ENCODE measurements at places on chromosomes 11 and 22. TPM values are rescaled to one million over a fixed set of nuclear protein-coding genes. Genes with fewer than 3 reads are reported as not detected.

- DNase-seq: peak; percentile 75
These were observed 44.2 kb upstream of the LINC01488 start for GRCh38 chr11:69437001-69437875.

DNA sequence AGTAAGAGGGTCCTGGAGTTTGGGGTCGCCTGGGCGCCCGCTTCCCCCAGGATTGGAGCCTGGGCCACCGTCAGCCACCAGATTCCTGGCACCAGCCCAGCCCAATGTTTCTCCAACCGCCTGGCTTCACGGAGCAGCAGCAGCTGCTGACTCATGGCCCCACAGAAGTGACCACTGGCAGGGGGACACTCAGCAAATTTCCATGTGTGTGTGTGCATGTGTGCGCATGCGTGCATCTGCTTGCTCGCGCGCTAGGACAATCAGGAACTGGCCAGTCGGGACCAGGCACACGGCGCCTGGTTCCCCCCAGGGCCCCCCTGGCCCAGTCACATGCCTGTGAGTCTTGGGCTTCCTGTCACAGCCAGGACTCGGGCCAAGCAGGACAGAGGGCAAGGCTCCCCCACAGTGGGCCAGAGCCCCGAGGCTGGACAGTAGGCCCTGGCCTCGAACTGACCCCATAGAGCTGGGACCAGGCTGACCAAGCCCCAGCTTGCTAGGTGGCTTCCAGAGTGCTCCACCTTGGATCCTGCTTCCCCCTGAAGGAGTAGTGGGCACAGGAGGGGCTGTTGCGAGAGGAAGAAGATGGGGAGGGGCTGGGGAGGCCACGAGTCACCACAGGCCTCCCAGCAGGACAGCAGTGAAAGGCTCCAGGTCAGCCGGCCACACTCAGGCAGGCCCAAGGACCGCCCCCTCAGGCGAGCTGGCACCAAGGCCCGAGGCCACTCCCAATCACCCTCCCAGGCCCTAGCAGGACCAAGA, 3.2 kb downstream of the CTSD start:
- no peak for DNase-seq

GRCh38 chr11:12864316-12865156, 144.6 kb upstream of the RASSF10 start:
- DNase-seq: peak; percentile 87

GRCh38 chr22:46108564-46109473, 41.5 kb upstream of the PPARA start:
- peak; percentile 33 for DNase-seq

DNA sequence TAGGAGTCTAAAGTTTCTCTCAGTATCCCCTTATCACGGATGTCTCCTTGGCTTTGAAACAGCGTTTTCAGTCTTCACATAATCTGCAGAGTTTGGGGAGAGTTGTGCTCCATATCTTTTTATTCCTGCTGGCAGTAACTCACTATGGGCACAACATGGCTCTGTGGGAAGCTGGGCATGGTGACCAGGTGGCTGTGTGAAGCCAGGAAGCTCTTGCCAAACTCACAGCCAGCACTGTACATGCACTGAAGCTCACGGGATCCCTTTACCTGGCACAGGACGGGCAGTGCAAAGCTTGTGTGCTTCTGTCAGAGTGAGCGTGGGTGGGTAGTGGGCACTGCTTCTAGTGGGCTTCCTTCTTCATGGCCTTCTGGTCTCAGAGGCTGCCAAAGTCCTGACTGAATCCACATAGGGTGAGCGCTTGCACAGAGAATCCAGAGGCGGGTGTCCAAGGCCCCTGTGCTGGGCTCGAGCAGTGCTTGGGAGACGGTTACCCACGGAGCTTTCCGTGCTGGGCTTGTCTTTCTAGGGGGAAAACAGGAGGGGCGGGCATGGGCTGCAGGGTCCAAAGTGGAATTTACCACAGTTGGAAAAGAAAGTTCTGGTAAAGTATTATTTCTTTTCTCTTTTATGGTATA, 10.8 kb upstream of the KDM4E start:
- no peak for DNase-seq

- DNase-seq: no peak
These were observed 42.0 kb downstream of the TCF20 start for GRCh38 chr22:42228483-42228882.

GRCh38 chr11:126403658-126404057, 48.2 kb downstream of the ST3GAL4 start:
- no peak for DNase-seq

DNA sequence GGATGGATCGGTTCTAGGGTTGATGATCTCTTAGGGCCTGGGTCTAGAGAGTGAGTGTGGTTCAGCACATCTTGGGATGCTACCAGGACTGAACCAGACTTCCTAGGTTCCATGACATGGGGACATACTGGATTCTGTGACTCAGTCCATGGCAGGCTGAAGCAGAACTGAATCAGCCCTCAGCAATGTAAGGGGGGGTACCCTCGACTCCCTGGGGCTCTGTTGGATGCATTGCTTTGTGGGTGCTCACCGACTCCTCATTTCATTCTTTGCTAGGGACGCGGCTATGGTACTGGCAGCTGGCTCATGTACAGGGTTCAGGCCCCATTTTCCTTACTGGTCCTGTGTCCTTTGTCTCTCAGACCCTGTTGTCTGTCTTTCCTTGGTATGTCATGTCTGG, 733 bp upstream of the GRAMD1B start:
- DNase-seq: peak; percentile 49

GRCh38 chr11:131121426-131122333, 205.4 kb upstream of the SNX19 start:
- DNase-seq: no peak

- DNase-seq: peak; percentile 98
These were observed 138.2 kb downstream of the NECTIN1 start for GRCh38 chr11:119590651-119591351.

- DNase-seq: no peak
These were observed 739 bp downstream of the ZMAT5 start for GRCh38 chr22:29765905-29766631.

DNA sequence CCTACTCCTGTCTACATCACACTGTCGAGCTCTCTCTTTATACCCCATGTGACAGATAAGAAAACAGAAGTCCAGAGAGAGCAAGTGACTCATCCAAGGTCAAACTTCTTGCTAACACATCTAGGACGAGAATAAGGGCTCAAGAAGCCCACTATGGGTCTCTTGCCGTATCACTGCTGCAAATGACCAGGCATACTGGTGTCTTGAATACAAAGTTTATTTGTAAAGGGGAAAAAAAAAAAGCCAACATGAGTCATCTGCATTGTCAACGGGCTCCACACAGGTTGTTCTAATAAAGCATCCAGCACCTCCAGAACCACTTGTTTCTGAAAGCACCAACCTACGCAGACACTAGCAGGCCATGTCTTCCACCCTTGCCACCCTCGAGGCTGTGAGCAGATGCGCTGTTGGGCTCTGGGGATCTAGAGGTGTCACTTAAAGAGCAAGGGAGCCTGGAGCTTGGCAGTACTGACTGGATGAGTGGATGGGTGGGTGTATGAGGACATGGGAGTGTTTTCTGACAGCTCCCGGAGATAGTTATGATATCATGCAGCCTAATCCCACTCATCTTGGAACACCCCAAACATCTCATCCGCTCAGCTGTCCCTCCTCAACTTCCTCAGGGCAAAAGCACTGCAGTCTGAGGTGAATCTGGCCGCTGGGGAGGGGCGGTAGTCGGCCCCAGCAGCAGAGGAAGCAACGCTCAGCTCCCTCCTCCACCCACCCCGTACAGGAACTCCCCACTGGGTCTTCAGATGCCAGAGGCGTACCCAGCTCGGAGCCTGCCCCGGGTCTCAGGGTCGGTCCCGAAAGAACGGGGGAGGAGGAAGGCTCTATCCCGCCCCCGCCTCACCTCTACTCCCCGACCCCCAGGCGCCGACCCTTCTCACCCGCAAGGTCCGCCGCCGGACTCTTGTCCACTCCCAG, 1.0 kb downstream of the SMCO4 start:
- peak; percentile 71 for DNase-seq

DNA sequence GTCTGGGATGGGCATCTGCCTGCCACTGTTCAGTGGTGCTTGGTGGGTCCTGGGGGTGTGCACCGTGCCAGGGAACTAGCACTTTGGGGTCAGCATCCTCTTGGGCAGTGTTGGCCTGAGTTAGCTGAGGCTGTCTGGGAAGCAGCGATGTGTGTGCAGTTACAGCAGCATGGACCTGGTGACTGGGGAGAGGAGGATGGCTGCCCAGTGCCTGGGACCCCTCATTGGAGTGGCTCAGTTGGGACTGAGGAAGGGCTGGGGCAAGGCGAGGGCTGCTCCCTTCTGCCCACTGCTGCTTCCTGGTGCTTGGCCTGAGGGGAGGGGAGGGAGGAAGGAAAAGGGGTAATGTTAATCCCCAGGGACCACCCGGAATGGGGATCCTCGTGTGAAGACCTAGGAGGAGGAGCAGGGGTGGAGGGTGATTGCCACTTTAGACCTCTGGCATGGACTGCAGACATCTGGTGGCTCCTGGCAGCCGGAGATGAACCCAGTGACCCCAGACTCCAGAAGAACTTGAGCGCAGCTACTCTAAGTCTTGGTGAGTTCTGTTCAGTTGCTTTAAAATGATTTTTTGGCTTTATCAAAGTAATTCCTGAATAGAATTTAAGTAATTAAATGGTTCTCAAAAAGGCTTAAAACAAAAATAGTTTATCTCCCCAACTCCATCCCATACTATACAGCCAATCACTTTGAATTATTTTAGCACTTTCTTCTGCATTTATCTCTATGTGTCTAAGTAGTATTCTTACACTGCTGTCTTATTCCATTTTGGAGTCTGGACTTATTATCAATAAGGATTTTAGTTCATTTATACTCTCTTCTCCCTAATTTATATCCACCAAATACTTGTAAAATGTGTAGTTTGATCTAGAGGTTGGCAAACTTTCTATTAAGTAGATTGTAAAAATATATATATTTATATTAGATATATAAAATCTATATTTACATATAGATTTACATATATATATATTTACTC, 15.4 kb upstream of the TMEM191C start:
- DNase-seq: no peak

Gene CDC42EP2
- total RNA-seq: 2.4 TPM

Gene SPDYC
- not detected for total RNA-seq

Gene OR51A4
- not detected for total RNA-seq

Gene MIOX
- total RNA-seq: not detected

Gene SCN2B
- under 0.01 TPM for total RNA-seq
